ENCODE measurements at places on chromosomes 2 and 18.

DNA sequence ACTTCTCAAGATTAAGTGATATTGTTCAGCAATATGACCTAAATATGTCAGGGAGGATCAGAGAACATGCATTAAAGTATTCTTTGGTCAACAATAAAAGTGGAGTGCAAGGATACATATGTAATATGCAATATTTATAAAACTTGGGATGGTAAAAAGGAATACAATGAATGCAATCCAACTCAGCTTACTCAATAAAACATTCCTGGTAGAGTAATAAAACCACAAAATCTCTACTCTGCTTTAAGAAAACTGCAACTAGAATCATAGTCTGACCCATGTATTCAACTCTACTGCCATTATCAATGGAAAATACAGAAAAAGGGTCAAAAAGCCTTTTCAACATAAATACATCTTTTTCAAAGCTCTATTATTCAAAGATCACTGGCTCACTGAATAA is 11.6 kb downstream of the IRS1 start:
- no peak for DNase-seq

GRCh38 chr2:74864728-74865722 is 31.1 kb downstream of the HK2 start:
- DNase-seq, result no peak

DNA sequence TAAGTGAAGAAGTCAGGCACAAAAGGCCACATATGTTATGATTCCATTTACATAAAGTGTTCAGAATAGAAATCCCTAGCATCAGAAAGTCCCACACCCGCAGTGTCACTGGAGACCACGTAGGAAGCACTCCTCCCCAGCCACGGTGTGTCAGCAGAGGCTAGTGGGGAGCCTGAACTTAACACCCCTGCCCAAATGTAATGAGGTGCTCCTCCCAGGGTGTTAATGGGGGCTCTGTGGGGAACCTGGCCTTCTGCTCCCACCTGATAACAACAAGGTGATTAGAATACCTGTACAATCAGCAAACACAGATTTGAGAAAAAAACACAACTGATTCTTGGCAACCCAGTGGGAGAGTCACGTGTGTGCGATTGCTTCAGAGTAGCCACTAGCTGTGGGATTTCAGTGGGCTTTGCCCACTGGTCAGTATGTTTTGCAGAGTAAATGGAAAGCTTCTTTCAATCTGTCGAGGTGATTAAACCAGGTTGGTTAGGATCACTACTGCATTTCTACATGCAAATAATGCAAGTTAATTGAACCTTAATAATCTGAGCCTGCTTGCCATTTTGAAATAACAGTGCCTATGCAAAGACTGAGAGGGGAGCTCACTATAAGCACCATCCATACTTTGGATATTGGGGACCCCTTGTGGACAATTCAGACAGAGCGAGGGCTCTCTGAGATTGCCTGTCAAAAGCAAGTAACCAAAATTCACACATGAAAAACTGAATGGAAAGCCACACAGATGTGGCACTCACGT is 20.6 kb upstream of the ATRAID start:
- no peak for DNase-seq

DNA sequence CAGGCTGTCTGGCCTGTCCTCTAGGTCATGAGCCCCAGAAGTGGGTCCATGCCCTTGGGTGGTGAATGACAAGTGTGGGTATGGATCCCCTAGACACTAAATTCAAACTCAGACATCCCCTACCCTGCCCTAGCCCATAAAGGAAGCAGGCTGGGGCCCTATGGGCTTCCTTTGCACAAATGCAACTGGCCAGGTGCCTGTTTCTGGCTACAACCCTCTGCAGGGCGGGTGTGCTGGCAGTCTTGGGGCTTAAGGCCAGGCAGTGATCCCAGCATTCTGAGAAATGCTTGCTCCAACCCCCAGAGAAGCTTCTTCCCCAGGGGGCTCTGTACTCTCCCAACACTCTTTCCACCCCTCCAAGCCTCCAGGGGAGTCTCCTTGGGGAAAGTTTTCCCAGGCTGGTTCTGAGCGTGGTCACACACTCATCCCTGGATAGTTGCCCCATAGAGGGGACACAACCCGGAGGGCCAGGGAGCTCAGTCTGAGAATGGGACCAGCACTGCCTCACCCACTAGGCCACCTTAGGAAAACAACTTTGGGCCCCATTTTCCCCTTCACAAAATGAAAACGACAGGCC is 16.6 kb upstream of the ASPRV1 start:
- no peak for DNase-seq

GRCh38 chr18:77376043-77376732 is 126.5 kb downstream of the GALR1 start:
- no peak for DNase-seq

GRCh38 chr2:149213764-149214493 is 116.5 kb upstream of the LYPD6 start:
- DNase-seq, result no peak

DNA sequence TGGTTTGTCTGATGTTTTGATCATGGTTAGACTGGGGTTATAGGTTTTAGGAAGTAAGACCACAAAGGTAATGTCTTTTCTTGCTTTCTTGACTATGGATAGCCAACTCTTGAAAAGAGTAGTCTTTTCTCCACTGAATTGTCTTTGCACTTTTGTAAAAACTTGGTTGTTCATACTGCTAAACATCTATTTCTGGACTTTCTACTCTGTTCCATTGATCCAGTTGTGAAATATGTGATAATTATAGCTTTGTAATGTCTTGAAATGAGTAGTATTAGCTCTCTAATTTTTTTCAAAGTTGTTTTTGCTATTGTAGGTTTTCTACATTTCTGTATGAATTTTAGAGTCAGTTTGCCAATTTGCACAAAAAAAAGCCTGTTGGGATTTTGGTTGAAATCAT is 13.1 kb upstream of the UGT1A9 start:
- no peak for DNase-seq

GRCh38 chr18:49025767-49026500 is 75.2 kb upstream of the SMAD7 start:
- DNase-seq, result no peak

DNA sequence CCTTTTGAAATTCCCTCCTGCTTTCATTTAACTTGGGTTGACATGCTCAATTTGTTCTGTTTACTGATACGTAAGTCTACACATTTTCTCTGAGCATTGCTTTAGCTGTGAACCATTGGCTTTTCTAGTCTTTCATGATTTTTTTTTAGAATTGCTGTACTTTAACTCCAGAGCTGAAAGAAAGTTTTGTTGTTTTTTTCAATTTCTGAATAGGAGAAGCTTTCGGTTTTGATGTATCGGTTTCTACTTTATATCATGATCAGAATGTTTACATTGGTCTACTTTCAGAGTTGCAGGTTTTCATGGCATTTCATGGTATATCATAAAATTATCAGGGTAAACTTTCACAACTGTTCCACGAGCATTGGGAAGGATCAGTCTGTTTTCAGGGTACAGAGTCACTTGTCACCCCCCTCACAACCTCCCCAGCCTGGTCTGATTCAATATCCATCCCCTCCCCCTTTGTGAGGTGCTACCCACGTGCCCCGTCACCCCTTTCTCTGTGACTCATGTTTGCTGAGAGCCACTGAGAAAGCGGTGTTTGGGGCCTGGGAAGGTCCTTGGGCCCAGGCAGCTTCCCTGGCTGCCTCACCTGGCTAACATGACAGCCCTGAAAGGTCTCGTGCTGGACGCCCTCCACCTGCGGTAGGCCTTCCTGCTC is 7.0 kb downstream of the ASTL start:
- DNase-seq, result peak; percentile 26

DNA sequence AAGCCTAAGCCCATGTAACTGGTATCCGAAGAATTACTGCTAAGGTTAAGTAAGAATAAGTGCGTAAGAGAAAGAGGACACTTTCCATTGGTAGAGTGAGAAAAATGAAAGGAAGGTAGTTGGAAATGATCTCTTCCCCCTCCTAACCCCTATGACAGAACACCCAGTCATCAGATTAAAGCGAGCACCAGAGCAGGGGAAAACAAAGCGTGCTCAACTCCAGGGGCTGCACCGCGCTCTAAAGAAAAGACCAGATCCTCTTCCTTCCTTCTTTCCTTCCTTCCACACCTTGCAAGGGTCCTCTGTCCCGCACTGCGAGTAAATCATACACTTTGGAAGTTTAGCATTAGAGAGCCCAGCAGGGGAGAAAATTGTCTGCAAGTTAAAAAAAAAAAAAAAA is 971 bp upstream of the CDH7 start:
- no peak for DNase-seq

- DNase-seq, result peak; percentile 51
These were observed 37.3 kb upstream of the TMEM177 start for GRCh38 chr2:119641562-119642258.

- no peak for DNase-seq
These were observed 37.3 kb upstream of the MALL start for GRCh38 chr2:110152943-110153342.

GRCh38 chr18:6488956-6489355 is 74.2 kb upstream of the L3MBTL4 start:
- DNase-seq, result no peak

- no peak for DNase-seq
These were observed 224.5 kb downstream of the FAM210A start for GRCh38 chr18:13501891-13502290.

GRCh38 chr2:157257312-157258252 is at the start of gene GALNT5:
GALNT5 (plus strand) TSS chr2:157257705; CDS start chr2:157258083, 378 bp downstream.
- no peak for DNase-seq

DNA sequence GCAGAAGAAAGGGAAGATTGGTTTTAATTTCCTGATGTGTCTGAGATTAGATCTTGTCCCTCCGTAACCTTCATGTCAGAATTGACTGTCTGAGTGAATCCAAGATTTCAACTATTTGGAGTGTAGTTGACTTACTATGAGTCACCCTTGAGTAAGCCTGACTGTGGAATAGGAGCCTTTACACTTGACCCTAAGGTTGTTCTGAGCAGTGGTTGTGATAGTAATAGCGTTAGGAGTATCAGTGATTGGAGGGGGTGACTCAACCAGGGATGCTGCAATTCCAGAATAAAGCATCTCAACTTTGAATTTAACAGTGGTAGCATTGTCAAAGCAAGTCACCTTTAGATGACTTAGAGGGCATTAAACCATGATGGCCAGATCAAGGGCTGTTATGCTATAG is 979.5 kb upstream of the FAM98A start:
- DNase-seq, result no peak

DNA sequence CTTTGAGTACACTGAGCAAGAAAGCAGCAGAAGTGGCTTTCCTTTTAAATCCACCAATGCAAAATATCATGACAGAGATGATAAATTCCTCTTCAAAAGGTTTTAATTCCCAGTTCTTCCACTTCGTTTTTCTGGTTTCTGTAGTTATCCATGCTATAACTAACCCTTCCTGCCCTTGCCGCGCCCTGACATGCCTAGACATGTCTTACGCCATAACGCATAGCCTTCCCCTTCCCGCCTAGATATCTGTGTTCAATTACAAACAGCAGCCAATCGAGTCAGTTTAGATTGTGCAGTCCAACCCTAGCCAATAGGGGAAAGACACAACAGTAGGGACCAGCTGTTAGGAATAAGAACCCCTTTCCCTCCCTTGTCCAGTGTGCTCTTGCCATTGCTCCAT is 16.1 kb downstream of the PRPF40A start:
- DNase-seq, result no peak

DNA sequence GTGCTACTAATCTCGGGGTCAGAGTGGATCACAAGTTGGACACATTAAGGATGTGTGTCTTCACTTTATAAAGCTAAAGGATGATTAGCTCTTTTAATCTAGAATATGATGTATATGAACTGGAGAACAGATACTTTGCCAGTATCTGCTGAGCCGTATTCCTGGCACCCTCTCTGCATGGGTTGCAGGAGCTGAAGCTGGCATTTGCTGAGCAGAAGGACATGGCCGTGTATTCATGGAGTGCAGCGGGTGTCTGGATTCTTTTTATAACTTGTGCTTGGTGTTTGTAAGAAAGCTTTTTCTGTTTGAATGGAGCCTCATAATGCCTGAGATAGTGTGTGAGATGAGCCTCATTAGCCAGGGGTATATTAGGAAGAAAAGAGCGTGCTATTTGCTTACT is 103.9 kb upstream of the MCFD2 start:
- DNase-seq, result no peak

- no peak for DNase-seq
These were observed 144.3 kb upstream of the PELI1 start for GRCh38 chr2:64288321-64289193.

DNA sequence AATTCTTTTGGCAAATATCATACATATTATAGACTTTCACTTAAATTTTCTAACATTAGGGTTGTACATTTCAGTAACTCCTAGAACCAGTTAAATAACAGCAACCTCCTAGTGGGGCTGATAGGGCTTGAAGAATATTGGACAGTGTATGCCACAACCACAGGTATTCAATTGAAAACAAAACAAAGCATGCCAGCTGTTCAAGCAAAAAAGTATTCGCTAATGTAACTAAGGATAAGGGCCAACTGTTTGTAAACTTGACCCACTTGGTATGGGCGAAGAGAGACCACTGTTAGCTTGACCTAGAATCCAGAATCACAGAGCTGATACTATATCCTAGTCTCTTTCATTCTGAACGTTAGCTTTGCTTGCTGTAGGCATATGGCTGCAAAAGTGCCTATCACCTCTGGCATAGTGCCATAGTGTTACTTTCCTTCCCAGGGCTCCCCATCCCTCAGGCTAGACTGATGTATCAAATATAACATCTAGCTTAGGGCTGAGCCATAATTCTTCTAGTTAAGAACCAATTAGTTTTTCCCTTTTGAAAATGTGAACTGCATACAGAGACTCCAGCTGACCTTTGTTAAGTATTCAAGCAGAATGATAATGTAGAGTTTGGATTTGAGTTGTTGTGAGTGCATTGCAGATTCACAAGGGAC is 458.8 kb upstream of the NRXN1 start:
- DNase-seq, result no peak

GRCh38 chr2:44582363-44583008 is 220.7 kb downstream of the CAMKMT start:
- DNase-seq, result no peak

- no peak for DNase-seq
These were observed 807 bp upstream of the CREB1 start for GRCh38 chr2:207528980-207529329.

- no peak for DNase-seq
These were observed 138.9 kb downstream of the RBMS1 start for GRCh38 chr2:160354677-160355076.

- no peak for DNase-seq
These were observed 3.1 kb downstream of the NRXN1 start for GRCh38 chr2:51028829-51029228.
